ENCODE measurements at places on chromosomes 3 and 15.

DNA sequence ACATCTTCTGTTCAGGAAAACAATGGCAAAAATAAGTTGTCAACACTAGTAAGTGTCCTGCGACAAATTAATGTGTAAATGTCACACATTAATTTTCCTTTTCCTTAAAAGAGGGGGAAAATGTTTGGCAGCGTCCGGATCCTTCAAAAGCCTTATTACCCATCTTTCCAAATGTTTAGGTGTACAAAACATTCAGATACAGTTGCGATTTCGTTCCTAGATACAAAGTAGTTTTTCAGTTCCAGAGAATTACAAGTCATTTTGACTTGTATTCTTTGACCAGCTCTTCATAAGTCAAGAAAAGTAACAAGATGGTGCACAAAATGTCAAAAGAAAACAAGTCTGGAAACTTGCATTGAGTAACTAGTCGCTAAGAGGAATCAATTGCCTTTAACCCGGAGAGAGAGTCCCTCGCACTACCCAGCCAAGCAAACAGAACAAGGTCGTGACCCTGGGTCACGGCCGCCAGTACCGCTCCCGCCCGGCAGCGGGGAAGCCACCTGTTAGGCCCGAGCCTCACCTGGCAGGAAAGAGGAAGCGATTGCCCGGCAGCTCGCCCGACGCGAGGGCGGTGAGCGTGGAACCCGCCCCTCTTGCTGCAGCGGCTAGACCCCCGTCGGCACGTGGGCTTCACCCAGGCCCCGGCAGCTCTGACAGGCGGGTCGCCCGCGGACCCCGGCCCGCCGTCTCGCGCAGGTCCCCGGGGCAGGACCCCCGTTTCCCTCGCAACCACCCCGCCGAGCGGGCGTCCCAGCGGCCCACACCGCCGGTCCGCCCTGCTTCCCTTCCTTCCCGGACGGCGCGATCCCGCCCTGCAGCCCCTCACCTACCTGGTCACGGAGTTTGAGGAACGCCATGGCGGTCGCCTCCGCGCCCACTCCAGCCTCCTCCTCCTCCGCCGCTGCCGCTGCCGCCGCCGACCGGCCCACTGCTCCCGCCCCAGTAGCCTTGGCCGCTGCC lies 61.0 kb upstream of the ANKRD28 start:
- no peak for DNase-seq

GRCh38 chr3:27575499-27575898 lies 91.3 kb upstream of the SLC4A7 start:
- DNase-seq: no peak

DNA sequence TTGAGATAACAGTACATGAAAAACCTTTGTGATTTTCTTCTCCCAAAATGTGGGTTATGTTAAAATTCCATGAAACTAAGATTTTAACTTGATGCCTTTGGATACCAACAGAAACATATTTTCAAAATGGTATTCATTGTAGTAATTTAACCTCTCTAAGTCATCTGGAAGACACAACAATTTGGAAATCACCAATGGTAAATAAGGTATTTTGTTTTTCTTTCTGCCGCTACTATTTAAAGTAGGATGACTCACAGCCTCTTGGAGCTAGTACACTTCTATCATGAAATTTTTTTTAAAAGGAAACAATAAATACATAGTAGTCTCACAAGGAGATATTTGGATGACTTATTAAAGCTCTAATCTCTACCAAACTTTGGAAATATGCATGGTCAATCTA lies 291.6 kb upstream of the VEPH1 start:
- DNase-seq: no peak

- DNase-seq: no peak
Observed at GRCh38 chr15:91854639-91854990, 1.1 kb downstream of the SLCO3A1 start.

DNA sequence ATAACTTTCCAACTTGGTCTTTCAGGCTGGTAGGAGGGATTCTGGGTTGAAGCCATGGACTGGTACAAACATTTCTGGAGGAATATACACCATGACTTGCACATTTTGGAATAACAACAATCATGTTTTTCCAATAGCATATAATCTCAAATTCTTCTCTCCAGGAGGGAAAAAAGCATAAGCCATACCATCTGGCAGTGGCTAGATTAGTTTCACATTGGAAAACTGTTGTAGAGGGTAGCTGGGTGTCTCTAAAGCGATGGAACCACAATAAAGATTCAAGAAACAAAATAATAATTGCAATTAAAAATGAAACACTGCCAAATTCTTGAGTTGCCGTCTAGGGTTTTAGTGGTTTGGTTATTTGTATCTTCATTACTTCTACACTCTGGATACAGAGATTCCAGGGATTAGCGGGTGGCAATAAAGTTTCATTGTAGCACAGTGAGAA lies 278.5 kb upstream of the RASGRP1 start:
- DNase-seq: no peak

- no peak for DNase-seq
Observed at GRCh38 chr15:82870727-82871320, 61.4 kb downstream of the WHAMM start.

GRCh38 chr15:39127925-39128617 lies 452.8 kb upstream of the THBS1 start:
- no peak for DNase-seq

- no peak for DNase-seq
Observed at GRCh38 chr3:126990024-126990700, 7.2 kb downstream of the PLXNA1 start.

GRCh38 chr3:69743975-69744906 lies 5.0 kb downstream of the MITF start:
- DNase-seq: no peak

- no peak for DNase-seq
Observed at GRCh38 chr3:114597871-114598270, 304.0 kb downstream of the TIGIT start.

- DNase-seq: no peak
Observed at GRCh38 chr3:112579232-112579631, 17.4 kb downstream of the SLC35A5 start.

DNA sequence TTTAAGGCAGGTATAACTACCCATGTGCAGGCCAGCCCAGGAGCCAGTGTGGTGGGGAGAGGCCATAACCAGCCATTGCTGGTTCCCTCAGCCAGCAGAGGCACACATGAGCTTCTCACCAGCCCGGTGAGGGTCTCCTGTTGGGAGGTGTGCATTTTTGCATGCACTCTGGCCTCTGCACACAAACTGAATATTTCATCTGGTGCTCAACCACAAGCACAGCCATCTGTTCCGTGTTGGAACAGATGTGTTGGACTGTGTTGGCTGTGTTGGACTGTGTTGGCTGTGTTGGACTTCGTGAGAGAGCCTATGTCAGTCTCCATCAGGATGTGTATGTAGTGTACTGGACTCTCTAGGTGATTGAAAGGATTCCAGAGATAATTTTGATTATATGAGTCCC lies 67.2 kb downstream of the RPL39L start:
- DNase-seq: no peak

- DNase-seq: no peak
Observed at GRCh38 chr3:101847328-101847727, 2.0 kb upstream of the NFKBIZ start.

Data from NCI-H187 treated with DMSO at 0.1 percent for 48 hours (cell line).